ENCODE measurements at places on chromosomes 3 and 15. TPM values are rescaled to one million over a fixed set of nuclear protein-coding genes. Genes with fewer than 3 reads are reported as not detected.

Gene COL6A5
- not detected for total RNA-seq

Gene MCTP2
- total RNA-seq, result 124 TPM

DNA sequence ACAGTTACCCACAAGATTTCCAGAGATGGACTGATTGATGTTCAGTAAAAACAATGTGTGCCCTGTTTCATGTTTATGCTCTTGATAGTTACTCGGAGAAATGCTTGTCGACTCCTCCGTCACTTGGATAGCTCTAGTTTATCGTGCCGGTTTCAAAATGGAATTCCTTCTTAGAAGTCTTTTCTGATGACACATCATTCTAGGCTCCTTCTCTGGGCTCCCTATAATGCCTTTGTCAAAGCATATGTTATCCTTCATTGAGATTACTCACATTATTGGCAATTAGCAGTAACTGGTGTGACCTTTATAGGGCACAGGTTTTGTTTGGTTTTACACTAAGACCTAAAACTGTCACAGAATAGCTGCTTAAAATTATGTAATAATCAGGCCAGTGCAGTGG, 201.8 kb downstream of the CNTN6 start:
- no peak overlapping the region for H3K4me3 ChIP-seq
- DNase-seq, result no peak
- no peak overlapping the region for H3K27ac ChIP-seq
- H3K4me1 ChIP-seq, result no peaks in the 10 kb centered on the region
- H3K36me3 ChIP-seq, result no peaks in the 10 kb centered on the region

- no peak overlapping the region for H3K4me3 ChIP-seq
- no peak for DNase-seq
- no peak overlapping the region for H3K27ac ChIP-seq
- no peaks in the 10 kb centered on the region for H3K4me1 ChIP-seq
Measured at GRCh38 chr15:101807345-101807945, 4.1 kb downstream of the OR4F6 start.

DNA sequence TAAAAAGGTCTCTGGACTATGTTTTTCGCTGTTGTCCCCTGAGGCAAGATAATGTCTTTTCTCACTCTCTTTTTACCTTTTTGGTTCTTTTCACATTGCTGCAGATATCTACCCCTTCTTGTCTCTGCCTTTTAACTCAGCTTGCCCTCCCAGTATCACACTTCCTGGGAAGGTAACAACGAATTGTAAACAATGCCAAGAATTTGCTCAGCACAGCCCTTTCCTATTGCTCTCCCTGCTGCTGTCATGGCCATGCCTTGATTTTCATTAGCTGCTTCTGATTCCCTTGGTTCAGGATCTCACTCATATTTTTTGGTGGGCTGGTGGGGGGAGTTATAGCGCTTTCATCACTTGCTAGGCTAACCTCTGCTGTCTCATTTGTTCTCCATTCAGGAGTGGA, 123.1 kb upstream of the DPH6 start:
- no peak for DNase-seq
- peaks cover 42% of the 10 kb centered on the region for H3K4me1 ChIP-seq
- H3K4me3 ChIP-seq, result no peak overlapping the region
- peak overlapping the region; percentile 8 for H3K27ac ChIP-seq
- no peaks in the 10 kb centered on the region for H3K36me3 ChIP-seq
